Thoracic aorta (tissue), 2 donors: ENCODE measurements at places on chromosomes 3 and 15.

DNA sequence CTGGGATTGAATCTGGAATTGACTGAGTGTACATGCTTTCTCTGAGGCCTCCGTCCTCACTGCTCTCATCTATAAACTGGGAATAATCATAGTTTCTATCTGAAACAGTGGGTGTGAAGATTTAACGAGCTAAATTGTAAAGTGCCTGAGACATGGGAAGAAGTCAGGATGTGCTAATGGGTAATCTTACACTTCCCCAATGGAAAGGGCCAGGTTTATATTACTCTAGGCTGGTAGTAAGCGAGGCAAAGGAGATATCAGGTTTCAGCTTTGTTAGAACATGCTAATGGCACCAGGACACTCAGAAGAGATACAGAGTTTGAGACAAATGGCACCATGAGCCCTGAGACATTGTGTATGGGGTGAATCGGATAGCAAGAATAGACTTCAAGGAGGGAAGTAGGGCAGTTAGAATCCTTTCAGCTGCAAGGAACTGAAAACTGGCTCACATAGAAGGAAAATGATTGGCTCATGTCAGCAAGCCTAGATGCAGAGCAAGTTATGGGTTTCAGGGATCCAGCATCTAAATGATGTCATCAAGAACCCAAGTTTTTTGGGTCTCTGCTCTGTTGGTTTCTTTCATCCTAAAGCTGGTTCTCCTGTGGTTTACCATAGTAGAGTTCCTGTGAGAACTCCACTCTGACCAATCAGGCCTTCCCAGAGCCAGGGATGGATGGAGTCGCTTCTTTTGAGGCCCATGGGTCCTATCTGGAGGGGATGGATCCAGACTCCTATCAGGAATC lies 21.8 kb downstream of the FLNB start:
- no peak for DNase-seq

DNA sequence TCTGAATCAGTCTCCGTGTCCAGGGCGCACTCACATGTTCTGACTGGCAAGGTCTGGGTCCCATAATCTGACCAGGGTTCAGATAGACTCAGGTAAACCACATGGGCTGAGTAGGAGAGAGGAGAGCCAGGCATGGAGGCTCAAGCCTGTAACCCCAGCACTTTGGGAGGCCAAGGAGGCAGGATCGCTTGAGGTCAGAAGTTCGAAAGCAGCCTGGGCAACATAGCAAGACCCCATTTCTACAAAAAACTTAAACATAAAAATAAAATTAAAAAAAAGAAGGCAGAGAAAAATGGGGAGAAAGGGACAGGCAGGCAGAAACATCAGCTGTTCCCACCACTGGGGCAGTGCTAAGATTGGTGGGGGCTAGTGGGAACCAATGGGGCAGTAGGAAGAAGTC lies 5.4 kb downstream of the TMEM43 start:
- no peak for DNase-seq

DNA sequence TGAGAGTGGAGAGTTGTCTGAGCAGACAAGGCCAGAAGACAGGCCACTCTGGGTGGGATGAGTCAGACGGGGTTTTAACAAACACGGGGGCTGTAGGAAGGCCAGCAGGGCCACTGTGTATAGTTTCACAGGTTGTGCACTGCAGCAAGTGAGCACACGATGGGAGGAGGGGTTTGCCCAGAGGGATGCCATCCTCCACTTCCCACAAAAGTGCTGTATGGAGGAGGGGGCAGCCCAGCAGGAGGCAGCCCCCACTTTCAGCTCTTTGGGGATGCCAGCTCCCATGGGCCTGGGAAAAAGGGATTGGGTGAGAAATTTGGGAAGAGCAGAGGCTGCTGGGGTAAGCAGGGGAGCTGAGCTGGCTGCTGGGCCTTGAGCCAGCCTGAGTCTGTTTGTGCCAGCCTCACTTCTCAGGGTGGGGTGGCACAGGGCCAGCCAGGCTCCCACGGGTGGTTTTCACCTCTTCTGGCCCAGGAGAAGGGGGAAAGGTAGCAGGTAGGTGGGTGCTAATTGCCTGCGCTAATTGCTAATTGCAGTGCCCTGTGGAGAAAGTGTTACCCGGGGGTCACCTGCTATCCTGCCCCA lies 6.7 kb downstream of the ZBTB47 start:
- DNase-seq = no peak

DNA sequence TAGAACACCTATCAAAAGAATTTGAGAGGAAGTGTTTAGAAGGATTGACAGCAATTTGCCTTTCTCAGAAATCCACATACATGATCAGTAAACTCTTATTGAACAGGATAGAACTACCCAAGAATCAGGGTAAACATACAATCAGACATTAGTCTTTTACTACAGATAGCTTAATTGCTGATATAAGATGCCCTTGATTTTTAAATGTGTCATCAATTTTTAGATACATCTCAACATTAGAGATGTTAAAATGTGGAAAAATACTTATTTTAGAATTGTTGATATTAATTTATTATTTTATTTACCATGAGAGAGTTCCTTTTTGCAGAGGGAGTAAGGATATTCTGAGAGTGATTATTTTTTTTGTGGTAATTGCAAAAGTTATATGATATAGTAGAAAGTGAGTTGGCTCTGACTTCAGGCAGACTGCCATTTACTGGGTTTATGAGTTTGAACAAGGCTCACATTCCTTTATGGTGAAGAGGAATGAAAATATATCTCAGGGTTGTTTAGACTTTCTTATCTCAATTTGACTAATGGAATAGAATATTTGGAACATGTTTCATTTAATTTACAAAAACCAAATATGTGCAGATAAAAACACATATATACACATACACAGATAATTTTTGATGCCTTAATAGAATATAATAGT lies 302.8 kb upstream of the GOLIM4 start:
- DNase-seq = no peak
